Mesenteric fat pad (tissue), 1 donor: ENCODE measurements at places on chromosomes 7 and 10.

GRCh38 chr7:90320801-90321494, at the start of gene FAM237B:
Gene FAM237B (minus strand): TSS chr7:90321304. CDS start chr7:90319748, 1,556 bp downstream.
- no peak for DNase-seq

DNA sequence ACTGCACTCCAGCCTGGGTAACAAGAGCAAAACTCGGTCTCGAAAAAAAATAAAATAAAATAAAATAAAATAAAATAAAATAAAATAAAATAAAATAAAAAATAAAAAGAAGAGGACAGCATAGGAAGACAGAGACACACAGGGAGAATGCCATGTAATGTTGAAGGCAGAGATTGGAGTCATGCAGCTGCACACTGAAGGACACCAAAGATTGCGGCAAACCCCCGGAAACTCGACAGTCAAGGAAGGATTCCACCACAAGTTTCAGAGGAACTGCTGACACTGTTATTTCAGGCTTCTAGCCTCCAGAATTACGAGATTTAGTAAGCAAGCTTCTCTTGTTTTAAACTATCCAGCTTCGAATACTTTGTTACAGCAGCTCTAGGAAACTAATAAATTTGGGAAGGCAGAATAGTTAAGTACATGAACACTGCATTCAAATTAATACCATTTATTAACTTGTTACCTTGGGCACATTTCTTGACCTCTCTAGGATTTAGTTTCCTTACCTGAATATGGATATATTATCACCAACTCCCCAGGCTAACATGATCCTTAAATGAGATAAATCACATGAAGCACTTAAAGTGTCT, 9.5 kb downstream of the CPED1 start:
- DNase-seq = no peak

- DNase-seq = no peak
Observed at GRCh38 chr10:12181065-12181775, 14.5 kb downstream of the NUDT5 start.

- DNase-seq = no peak
Observed at GRCh38 chr7:157857578-157858075, 520.8 kb downstream of the DNAJB6 start.

DNA sequence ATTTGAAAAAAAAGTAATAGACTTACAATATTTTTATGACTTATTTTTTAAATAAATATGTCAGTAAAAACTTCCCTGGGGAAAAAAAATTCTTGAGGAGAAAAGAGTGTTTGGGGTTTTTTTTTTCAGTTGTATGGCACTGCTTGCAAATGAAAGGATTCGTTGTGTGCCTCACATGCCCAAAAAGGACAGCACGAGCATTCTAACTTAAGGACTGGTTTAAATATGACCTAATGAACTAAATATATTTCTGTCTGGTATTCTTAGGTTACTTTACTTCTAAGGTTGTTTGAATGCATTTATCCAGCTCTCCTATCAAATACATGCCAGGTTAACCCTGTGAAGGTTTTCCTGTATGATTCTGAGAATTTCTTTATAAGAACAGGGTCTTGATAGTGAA, 988 bp upstream of the CD36 start:
- DNase-seq = no peak

GRCh38 chr7:93945756-93946535, 24.4 kb downstream of the GNG11 start:
- DNase-seq = no peak

DNA sequence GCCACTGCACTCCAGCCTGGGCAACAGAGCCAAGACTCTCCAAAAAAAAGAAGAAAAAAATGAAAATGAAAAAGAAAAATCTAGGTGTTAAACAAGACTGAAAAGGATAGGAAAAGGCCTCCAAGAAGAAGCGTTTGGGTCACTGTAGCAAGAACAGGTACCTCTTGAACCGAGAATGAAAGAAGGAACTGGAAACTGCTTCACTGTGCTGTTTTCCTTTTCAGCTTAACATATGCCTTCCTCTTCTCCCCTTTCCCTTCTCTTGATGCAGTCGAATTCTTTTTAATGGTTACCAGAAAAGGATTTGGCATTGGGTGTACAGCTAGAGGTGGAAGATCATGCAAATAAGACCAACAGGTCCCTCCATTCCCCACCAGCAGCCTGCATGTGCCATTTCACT, 28.1 kb downstream of the LRRC4 start:
- DNase-seq = no peak

- no peak for DNase-seq
Observed at GRCh38 chr10:88687853-88688467, 18.1 kb upstream of the LIPK start.

GRCh38 chr7:111274857-111275256, 183.9 kb downstream of the LRRN3 start:
- DNase-seq = no peak

DNA sequence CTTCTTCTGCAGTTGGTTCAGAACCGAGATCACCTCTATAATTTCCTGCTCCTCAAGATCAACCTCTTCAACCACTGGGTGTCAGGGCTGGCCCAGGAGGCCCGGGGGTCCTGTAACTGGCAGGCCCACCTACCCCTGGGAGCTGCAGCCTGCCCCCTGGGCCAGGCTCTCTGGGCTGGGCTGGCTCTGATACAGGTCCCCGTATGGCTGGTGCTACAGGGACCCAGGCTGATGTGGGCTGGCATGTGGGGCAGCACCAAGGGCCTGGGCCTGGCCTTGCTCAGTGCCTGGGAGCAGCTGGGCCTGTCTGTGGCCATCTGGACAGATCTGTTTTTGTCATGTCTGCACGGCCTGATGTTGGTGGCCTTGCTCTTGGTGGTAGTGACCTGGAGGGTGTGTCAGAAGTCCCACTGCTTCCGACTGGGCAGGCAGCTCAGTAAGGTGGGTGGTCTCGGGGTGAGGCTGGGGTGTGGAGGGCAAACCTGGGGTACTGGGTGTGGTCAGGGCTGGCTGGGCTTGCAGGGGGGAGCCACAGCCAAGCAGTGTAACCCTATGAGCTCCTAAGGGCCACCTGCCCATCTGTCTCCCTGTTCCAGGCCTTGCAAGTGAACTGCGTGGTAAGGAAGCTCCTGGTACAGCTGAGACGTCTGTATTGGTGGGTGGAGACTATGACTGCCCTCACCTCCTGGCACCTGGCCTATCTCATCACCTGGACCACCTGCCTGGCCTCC, 4.2 kb downstream of the TMEM270 start:
- no peak for DNase-seq

DNA sequence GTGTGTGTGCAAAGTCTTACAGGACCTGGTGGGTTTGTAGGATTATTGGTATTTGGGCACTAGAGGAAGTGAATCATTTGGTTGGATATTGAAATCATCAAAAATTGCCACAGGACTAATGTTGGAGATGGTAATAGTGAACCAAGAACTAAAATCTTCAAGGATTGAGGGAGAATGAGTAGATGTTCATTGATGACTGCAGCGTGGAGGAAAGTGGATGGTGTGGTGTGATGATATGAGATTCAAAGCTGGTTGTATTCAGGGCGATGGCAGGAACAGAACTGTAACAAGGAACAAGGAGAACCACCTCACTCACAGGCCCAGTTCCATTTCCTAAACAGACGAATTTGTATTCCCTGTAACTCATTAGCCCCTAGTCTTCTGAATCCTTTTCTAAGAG, 90.3 kb downstream of the TRIM24 start:
- DNase-seq = no peak

DNA sequence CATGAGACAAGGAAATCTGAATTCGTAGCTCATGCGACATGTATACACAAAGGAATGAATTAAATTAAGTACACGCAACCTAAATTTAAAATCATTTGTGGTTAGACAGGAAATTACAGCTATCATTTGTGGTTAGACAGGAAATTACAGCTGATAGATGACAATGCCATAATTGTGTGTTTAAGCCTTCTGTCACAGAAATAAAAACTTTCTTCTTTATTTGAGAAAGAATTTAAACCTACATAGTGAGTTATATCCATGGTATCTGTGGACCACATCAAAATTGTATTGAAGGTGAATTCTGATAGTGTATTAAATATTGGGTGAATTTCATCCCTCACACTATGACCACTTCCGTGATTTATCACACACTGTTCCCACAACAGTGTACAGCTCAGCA, 362.9 kb downstream of the MAGI2 start:
- DNase-seq = no peak

DNA sequence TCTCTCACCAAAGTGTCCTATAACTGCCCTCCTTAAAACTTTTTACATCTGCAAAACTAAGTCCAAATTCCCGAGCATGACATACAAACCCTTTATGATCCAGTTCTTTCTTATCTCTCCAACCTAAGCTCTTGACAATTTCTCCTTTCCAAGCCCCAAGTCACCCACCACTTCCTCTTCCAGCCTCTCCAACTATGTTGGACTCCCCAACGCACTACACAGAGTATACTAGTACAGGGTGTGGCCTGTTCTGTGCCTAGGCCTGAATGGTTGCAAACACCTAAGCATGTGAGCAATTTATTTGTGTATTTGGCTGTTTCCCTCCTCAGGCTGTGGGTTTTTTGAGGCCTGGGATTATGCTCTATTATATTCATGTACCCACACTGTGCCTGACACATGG, 101.2 kb upstream of the APBB1IP start:
- DNase-seq = no peak

- no peak for DNase-seq
Observed at GRCh38 chr7:101718363-101719122, 89.4 kb upstream of the MYL10 start.

DNA sequence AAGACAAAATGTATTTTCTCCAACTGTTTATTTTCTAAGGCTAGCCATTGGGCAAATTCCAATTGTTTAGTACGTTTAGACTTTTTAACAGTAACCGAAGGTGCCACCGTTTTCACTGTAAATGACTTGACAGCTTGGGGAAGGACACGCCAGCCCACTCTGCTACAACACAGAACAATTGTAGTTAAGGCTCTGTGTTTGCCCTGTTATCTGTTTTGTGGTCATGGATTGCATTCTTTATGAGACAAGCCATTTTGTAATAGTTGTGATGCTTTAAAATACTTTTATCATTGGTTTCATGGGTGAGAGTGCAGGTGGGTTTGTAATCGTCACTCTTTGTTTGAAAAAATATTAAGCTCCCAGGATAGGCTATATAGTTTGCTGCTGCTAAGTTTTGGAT, 6.6 kb upstream of the PITRM1 start:
- DNase-seq = no peak

DNA sequence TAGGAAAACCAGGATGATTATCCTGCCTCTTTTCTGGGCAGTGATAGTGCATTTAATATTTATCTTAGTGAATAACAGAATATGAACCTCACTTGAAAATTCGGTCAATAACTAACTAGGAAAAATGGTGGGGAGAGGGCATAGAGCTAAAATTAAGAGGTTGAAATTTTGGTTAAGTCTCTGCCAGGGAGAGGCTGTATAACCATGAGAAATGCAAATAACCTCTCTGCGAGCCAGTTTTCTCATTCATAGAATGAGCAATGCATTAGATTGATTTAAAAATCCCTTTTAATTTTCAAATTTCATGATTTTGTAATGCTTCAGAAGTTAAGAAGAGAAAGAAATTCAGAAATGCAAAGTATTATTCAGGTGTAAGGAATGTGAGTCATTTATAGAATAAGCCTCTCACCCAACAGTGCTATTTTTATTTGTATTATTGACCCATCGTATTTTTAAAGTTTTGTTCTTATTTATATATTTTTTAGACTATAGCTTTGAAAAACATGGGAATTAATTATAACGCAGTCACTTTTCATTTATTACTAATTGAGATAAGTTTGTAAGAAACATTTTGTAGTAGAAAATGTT, 104.7 kb downstream of the PHF14 start:
- no peak for DNase-seq

DNA sequence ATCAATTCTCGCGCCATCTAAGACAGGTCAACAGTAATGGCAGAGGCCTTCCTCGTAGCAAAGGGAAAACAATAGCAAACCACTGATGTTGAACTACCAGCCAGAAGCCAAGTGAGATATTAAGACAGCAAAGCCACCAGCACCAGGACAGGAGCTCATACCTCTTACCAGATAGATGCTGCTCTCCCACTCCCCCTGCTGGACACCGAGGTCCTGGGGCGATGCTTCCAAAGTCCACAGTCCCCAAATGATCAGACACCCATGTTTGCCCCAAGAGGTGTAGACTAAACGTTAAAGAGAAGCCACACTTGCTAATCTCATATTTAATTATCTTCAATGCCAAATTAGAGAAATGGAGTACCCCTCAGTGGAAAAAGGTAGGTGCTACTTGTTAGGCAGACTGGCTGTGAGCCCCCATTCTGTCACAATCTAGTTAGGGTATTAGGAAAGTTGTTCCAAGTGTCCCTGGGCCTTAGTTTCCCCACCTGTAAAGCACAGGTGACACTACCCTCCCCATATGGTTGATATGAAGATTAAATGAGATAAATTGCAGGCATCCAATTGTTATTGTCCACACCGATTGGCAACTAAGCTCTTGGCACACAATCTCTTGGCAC, 39.9 kb downstream of the TOMM7 start:
- no peak for DNase-seq

DNA sequence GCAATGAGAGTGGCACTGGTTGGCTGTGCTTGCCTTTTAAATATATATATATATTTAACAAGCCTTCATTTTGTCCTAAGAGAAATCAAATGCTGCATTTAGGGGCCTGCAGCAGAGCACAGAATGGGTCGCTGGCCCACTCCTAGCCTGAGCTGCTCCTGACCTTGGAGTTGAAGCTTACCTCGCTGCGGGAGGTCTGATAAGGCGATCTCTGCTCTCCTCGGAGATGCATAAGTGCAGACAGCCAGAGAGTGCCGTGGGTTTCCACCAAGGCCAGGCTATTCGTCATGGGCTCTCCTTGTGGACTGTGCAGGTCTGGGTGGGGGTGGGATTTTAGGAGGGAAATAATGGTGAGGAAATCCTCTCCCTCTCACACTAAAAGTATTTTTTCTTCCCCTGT, 99.5 kb upstream of the IKZF1 start:
- DNase-seq = no peak

DNA sequence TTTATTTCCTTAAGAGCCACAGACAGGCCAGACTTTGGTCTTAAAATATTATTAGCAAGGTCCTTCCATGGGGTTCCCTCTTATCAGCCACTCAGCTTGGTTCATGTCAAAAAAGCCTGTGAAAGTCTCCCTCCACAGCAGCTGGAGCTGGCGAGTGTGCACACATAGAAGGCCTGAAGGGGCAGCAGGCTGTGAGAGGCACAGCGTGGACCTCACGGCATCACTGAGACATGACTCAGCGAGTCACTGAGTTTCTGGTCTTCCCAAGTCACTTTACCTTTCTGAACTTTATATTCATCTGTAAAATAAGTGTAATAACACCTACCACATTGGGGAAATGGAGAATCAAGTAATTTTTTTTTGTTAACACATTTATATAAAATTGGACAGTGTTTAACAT, 8.7 kb downstream of the TAF3 start:
- no peak for DNase-seq

GRCh38 chr10:19993714-19994315, 177.6 kb downstream of the PLXDC2 start:
- no peak for DNase-seq

DNA sequence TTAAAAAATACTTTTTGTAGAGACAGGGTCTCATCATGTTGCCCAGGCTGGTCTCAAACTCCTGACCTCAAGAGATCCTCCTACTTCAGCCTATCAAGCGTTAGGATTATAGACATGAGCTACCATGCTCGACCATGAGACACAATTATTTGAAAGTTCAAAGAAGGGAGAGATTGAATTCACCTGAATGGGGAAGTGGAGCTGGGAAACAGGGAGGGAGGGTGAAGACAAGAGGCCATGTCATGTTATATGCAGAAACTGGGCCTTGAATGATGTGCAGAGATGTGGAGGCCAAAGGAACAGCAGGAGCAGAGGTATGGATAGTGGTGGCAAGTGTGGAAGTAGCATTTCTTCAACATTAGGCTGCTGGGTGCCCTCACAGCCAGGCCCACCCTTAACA, 18.7 kb upstream of the CYCS start:
- no peak for DNase-seq
